ENCODE measurements at places on chromosomes 2 and 18. TPM values are rescaled to one million over a fixed set of nuclear protein-coding genes. Genes with fewer than 3 reads are reported as not detected.

The TEX44 gene
- total RNA-seq, result not detected

The CROCC2 gene
- not detected for total RNA-seq

The COL6A3 gene
- not detected for total RNA-seq

The CD28 gene
- not detected for total RNA-seq

The IFIH1 gene
- 6.9 TPM for total RNA-seq

The DNAH6 gene
- total RNA-seq, result 0.25 TPM

The POMC gene
- total RNA-seq, result 0.69 TPM

The SCN7A gene
- total RNA-seq, result not detected

The RGPD8 gene
- total RNA-seq, result 10.8 TPM

The PPP1R1C gene
- not detected for total RNA-seq

The SP140L gene
- total RNA-seq, result 21.4 TPM

The CNDP2 gene
- total RNA-seq, result 123 TPM

The IL1RL1 gene
- total RNA-seq, result 44.0 TPM

The MBD2 gene
- 105 TPM for total RNA-seq

The B3GNT7 gene
- total RNA-seq, result 1.2 TPM

The ELOA2 gene
- not detected for total RNA-seq

The NT5DC4 gene
- not detected for total RNA-seq

The LYPD1 gene
- total RNA-seq, result 76.6 TPM

The MAPRE3 gene
- total RNA-seq, result 6.1 TPM

The ARHGAP28 gene
- 23.4 TPM for total RNA-seq

The IL36A gene
- total RNA-seq, result not detected

The NTSR2 gene
- not detected for total RNA-seq

The LCT gene
- 0.07 TPM for total RNA-seq

The ALPI gene
- total RNA-seq, result not detected

The HMSD gene
- not detected for total RNA-seq

The CNDP1 gene
- total RNA-seq, result not detected

The SERPINB10 gene
- not detected for total RNA-seq

The C2orf15 gene
- total RNA-seq, result not detected

The NCOA1 gene
- 10.9 TPM for total RNA-seq

The REG3G gene
- not detected for total RNA-seq

The RTP5 gene
- total RNA-seq, result not detected

The ITGA4 gene
- total RNA-seq, result 2.8 TPM

The TMEM182 gene
- total RNA-seq, result 0.95 TPM

The NBEAL1 gene
- 23.4 TPM for total RNA-seq

The KCNIP3 gene
- 0.21 TPM for total RNA-seq

The ZNF516 gene
- 20.9 TPM for total RNA-seq

The AUP1 gene
- 103 TPM for total RNA-seq

The GPATCH11 gene
- total RNA-seq, result 12.1 TPM

Data from endothelial cell of umbilical vein (primary cell).